ENCODE measurements at places on chromosomes 16 and 17.
A peak's percentile ranks its signal among the peaks of the same experiment; 100 is the strongest.

GRCh38 chr16:89567656-89568594 lies 7.4 kb downstream of the RPL13 start:
- DNase-seq, result no peak

DNA sequence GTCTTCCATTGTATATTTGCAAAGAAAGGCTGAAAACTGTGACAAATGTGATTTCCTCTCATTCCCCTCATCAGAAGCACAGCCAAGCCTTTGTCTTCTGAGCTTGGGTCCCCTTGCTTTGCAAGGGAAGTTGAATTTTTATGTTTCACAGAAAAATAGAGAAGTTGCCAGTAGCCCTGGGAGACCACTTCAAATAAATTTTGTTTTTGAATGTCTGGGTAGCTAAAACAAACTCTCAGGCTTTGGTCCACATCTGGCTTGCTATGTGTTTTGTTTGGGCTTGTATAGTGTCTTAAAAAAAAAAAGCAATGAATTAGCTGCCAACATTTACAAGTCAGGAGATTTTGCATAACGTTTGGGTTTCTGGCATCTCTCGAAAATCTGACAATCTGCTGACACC lies 24.1 kb downstream of the PIK3R6 start:
- DNase-seq, result no peak

GRCh38 chr17:9928601-9929333 lies 23.7 kb upstream of the RCVRN start:
- DNase-seq, result peak; percentile 7

- DNase-seq, result no peak
These were observed 1.8 kb upstream of the PRSS53 start for GRCh38 chr16:31090540-31090939.

DNA sequence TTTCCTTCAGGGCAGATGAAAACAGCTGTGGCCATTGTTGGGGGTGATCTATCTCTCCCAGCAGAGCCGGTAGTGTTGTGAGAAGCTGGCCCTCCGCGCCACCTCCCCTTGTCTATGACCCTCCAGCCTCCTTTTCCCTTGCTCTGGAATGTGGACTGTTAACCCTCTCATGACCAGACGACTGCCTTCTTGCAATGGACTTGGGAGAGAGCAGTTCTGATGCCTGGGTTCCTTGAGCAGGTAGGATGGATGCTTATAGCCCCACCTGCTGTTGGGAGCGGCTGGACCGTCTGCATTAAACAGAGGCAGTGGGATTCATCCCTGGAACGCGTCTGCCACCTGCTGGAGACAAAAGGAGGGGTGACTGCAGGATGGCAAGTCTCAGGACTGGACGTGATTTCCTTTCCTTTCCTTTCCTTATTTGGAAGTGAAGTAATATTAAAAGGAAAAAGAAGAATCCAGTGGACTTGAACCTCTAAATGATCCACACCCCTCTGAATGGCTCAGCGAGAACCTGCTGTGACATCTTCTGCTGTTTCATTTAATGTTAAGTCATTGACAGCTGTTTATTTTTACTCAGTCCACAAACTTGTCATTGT lies 1.8 kb upstream of the SOST start:
- peak; percentile 92 for DNase-seq

DNA sequence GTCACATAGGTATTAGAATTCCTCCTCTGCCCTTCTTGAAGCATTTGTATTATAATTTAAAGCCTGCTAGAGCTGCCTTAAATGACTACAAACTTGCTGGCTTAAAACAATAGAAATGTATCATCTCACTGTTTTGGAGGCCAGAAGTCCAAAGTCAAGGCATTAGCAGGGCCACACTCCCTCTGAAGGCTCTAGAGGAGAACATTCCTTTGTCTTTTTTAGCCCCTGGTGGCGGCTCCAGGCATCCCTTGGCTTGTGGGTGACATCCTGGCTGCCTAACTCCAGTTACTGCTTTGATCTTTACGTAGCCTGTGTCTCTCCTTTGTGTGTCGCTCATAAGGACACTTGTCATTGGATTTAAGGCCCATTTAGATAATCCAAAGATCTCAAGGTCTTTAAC lies 186.6 kb upstream of the SALL1 start:
- no peak for DNase-seq

DNA sequence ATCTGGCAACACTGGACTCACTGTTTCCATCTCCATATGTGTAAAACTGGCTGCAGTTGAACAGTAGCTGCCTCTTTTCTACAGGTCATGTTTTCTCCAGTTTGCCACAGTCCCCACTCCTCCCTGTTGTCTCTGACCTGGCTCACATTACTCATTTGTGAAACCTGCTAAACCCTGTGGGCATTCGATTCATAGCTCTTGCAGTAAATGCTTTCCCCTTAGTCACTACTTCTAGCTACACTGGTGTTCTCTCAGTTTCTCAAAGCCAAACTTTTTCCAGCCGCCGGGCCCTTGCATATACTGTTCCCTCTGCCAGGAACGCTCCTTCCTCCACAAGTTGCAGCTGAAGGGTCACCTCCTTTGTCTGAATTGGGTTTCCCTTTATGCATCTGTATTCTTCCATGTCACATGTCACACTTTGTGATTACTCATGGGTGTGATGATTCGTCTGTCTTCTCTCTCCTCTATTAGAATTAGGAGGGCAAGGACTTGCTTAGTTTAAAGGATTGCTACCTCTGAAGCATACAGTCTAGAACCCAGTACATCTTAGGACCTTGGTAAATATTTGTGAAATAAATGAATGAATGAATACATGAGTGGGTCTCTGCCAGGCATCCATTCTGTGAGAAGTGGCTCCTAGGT lies 15.0 kb upstream of the MT4 start:
- DNase-seq, result no peak

- no peak for DNase-seq
These were observed 195.2 kb downstream of the AXIN2 start for GRCh38 chr17:65366102-65366844.

GRCh38 chr16:985646-986400 lies 4.3 kb downstream of the SOX8 start:
- no peak for DNase-seq

GRCh38 chr16:30615358-30616091 lies 5.3 kb upstream of the ZNF689 start:
- no peak for DNase-seq

DNA sequence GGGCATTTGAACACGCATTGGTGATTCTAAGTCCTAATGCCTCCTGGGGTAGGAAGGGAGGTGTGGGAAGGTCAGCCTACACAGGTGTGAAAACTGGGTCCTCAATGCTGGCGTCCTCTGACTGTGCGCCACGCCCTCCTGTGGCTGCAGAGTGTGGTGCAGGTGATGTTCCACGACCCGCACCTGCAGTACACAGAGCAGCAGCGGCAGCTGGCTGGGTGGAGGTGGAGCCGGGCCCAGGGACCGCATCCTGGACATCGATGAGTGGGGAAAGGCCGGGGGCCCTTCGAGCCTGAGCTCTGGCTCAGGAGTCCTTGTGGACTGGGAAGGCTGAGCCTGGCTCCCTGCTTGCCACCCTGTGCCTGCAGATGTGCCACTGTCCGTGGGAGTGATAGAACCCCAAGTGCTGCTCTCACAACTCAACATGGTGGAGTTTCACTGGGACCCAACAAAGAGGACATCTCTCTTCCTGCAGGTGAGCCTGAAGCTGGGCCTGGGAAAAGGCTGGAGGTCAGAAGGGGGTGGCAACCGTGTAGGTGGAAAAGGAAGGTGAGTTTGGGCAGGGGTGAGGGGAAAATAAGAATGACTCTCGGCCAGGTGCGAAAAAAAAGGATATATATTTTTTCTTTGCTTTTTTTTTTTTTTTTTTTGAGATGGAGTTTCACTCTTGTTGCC lies 14.0 kb upstream of the STAC2 start:
- peak; percentile 72 for DNase-seq

GRCh38 chr16:273547-274421 lies 2.0 kb downstream of the RGS11 start:
- DNase-seq, result no peak

DNA sequence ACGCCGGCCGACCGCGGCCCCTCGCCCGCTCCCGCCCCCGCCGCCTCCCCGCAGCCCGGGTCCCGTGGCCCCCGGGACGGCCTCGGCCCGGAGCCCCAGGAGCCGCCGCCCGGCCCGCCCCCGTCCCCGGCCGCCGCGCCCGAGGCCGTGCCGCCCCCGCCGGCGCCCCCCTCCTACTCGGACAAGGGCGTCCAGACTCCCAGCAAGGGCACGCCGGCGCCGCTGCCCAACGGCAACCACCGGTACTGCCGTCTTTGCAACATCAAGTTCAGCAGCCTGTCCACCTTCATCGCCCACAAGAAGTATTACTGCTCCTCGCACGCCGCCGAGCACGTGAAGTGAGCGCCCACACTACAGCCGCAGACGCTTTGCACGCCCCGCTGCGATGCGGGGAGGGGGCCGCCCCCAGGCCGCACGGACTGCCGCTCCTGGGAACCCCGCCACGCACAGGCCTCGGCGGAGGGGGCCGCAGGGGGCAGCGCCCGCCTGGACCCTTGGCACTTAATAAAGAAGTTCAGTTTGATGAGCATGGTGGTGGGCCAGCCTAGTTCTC lies 35.5 kb upstream of the ZC3H18 start:
- DNase-seq, result no peak

DNA sequence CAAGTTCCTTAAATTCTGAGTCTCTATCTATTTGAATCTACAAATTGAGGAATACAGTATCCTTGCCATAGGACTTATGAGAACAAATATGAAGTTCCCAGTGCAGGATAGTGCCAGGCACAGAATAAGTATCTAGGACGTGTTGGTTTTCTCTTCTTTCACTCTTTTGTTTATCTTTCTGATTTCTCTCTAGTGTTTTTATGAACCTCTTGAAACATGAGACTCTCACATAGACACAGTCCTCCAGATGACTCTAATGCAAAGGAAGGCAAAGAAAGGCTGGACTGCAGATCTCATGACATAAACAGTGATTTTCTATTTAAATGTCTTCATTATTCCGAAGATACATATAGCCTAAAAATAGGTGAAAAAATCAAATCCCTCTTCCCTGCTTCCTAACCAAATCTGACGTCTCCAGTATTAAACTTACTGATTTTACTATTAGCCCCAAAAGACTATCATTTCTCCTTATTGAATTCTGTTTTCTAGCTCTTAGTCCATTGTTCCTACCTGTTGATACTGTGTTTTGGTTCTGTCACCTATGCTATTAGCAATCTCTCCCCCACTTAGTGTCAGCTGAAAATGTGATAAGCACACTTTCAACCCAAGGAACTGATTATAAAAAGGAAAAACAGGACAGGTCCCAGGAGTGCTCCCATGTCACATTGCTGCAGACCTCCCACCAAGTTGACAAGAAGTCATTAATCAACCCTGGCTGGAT lies 24.9 kb upstream of the ADAMTS18 start:
- no peak for DNase-seq

Measured in NCI-H1436 (cell line).